ENCODE measurements at places on chromosomes 2 and 18. TPM values are rescaled to one million over a fixed set of nuclear protein-coding genes. Genes with fewer than 3 reads are reported as not detected.

GRCh38 chr2:60324536-60324935 lies 228.9 kb downstream of the BCL11A start:
- H3K36me3 ChIP-seq: no peaks in the 10 kb centered on the region
- peaks cover 12% of the 10 kb centered on the region for H3K4me1 ChIP-seq

- DNase-seq: no peak
- H3K27me3 ChIP-seq: no peaks in the 10 kb centered on the region
Observed at GRCh38 chr2:203286532-203286931, 41.7 kb upstream of the ABI2 start.

- no peak for DNase-seq
- peaks cover 4% of the 10 kb centered on the region for H3K27me3 ChIP-seq
- H3K4me3 ChIP-seq: no peak overlapping the region
Observed at GRCh38 chr18:37265382-37265781, 300.2 kb downstream of the CELF4 start.

DNA sequence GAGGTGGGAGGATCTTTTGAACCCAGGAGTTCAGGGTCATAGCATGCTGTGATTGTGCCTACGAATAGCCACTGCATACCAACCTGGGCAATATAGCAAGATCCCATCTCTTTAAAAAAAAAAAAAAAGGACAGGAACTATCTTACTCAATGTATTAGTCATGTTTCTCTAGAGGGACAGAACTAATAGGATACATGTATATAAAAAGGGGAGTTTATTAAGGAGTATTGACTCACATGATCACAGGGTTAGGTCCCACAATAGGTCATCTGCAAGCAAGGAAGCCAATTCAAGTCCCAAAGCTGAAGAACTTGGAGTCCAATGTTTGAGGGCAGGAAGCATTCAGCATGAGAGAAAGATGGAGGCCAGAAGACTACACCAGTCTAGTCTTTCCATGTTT lies 18.8 kb upstream of the CASP10 start:
- H3K4me1 ChIP-seq: no peaks in the 10 kb centered on the region
- DNase-seq: no peak
- peaks cover 3% of the 10 kb centered on the region for H3K27me3 ChIP-seq
- H3K27ac ChIP-seq: no peak overlapping the region

DNA sequence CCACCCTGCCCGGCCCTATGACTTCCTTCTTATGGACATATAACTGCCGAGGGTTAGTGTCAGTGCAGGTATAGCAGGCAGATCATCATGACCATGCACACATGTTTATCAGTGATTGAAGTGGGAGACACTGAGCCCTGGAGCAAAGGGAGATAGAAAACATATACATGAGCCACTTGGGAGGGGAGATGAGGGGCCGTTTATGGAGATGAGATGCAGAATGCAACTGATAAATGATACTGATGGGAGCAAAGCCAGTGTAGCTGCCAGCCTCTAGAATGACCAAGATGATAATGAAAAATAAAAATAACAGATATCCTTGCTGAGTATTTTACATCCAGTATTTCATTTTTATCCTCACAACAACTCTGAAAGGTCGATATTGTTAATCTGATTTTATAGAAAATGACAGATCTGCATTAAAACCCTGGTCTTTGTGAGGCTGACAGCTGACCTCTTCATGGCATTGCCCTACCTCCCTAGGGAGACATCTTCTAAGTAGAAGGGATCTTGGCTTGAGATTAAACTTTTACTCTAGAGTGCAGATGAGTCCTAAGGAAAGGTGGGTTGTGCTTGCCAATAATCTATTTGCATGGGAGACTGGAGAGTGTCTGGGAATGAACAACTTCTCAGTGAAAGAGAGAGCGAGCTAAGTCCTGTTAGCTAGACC lies 178.4 kb upstream of the LHCGR start:
- no peaks in the 10 kb centered on the region for H3K36me3 ChIP-seq
- H3K4me3 ChIP-seq: no peak overlapping the region
- no peak overlapping the region for H3K27ac ChIP-seq
- no peaks in the 10 kb centered on the region for H3K4me1 ChIP-seq
- H3K27me3 ChIP-seq: peaks cover 30% of the 10 kb centered on the region

DNA sequence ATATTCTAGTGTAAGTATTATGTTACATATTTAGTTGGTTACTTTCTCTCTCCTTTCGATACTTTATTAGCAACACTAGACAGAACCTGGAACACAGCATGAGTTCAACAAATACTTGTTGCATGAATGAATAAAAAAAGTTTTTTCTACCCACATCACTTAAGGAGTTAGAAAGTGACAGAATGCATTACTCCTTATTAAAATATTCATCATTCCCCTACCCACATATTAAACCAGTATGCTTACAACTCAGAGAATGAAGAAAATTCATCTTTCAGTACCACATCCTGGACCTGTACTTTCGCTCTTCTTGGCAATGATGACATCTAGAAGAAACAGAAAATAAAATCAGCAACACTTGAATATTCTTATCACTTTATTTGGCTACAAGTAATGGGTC lies 6.0 kb downstream of the SRBD1 start:
- no peak overlapping the region for H3K4me3 ChIP-seq
- H3K36me3 ChIP-seq: peaks cover 32% of the 10 kb centered on the region
- no peak overlapping the region for H3K27ac ChIP-seq
- peaks cover 12% of the 10 kb centered on the region for H3K4me1 ChIP-seq
- H3K27me3 ChIP-seq: no peaks in the 10 kb centered on the region

GRCh38 chr2:107108556-107108955 lies 222.6 kb upstream of the ST6GAL2 start:
- peaks cover 5% of the 10 kb centered on the region for H3K4me1 ChIP-seq
- H3K27ac ChIP-seq: no peak overlapping the region
- H3K27me3 ChIP-seq: no peaks in the 10 kb centered on the region
- no peak overlapping the region for H3K4me3 ChIP-seq

GRCh38 chr2:29917781-29918180 lies 3.6 kb downstream of the ALK start:
- H3K27me3 ChIP-seq: peaks cover 29% of the 10 kb centered on the region
- no peak overlapping the region for H3K4me3 ChIP-seq
- no peaks in the 10 kb centered on the region for H3K36me3 ChIP-seq
- H3K4me1 ChIP-seq: peaks cover 9% of the 10 kb centered on the region
- H3K27ac ChIP-seq: no peak overlapping the region
- DNase-seq: no peak

DNA sequence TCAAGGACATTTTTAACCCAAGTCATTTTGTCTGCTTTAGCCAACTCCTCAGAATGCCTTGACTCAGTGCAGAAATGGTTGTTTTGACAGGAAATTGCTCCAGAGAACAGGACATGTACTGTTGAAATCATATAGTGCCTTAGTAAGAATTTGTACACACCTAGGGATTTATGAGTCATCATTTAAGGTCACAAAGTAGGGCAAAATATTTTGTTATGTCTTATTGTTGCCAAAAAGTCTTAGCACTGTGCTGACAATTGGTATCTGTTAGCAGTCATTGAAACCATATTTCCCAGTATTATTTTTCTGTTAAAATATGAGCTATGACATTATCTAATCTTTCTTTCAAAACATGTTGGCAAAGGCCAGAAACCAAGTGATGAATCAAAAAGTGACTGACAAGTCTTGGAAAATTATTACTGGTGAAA lies 104.5 kb downstream of the OSBPL6 start:
- H3K27ac ChIP-seq: peak overlapping the region; percentile 40
- no peak overlapping the region for H3K4me3 ChIP-seq
- no peak for DNase-seq
- H3K36me3 ChIP-seq: no peaks in the 10 kb centered on the region
- H3K27me3 ChIP-seq: no peaks in the 10 kb centered on the region
- H3K4me1 ChIP-seq: peaks cover 10% of the 10 kb centered on the region

- H3K4me3 ChIP-seq: no peak within 1 kb of the TSS
- DNase-seq: no peak
- H3K27ac ChIP-seq: no peak within 1 kb of the TSS
- no peaks in the 10 kb centered on the region for H3K4me1 ChIP-seq
- H3K36me3 ChIP-seq: no peaks in the 10 kb centered on the region
Observed at GRCh38 chr18:46657115-46657955, at the start of gene LOXHD1. Gene LOXHD1, minus strand, starts transcription at chr18:46657220. Its CDS starts 187 bp downstream, at chr18:46657033.

- no peaks in the 10 kb centered on the region for H3K36me3 ChIP-seq
- peaks cover 15% of the 10 kb centered on the region for H3K4me1 ChIP-seq
- H3K4me3 ChIP-seq: no peak overlapping the region
- no peak for DNase-seq
- H3K27ac ChIP-seq: no peak overlapping the region
- H3K27me3 ChIP-seq: no peaks in the 10 kb centered on the region
Observed at GRCh38 chr2:220705678-220706077, 866.4 kb downstream of the EPHA4 start.

Gene CGREF1
- total RNA-seq: 1.2 TPM

Gene SRD5A2
- total RNA-seq: not detected

Gene KCNG2
- not detected for total RNA-seq

Gene HDLBP
- total RNA-seq: 839 TPM

Gene ALK
- total RNA-seq: not detected

Gene FAM228A
- not detected for total RNA-seq

Gene COL5A2
- 1,955 TPM for total RNA-seq

Gene GPR45
- not detected for total RNA-seq

Gene CD207
- total RNA-seq: not detected

Data from osteocyte (in vitro differentiated cells).